Activated naive CD4-positive, alpha-beta T cell treated with Interleukin-2 at 50 U/mL for 16 hours (primary cell): ENCODE measurements at places on chromosomes 3 and 15.
A peak's percentile ranks its signal among the peaks of the same experiment; 100 is the strongest.

GRCh38 chr15:20294651-20295237 is 246.9 kb downstream of the GOLGA6L6 start:
- DNase-seq, result peak; percentile 2

DNA sequence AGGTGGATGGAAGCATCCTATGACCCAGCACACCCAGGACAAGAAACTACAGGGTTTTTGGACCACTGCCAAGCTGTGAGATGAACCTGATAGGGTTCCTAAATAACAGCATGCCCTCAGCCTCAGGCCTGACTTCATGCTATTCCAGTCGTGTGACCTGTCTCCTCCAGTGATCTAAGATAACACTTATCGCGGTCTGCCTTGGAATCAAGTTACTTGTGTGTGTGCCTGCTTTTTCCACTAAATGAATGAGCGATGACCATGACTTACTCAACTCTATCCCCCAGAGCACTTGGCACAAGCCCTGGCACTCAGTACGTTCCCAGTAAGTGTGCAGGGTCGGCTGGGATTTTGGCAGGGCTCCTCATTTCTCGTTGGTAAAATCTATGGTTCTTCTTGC is 172.7 kb upstream of the TP63 start:
- no peak for DNase-seq

GRCh38 chr3:35335703-35336102 is 303.6 kb upstream of the ARPP21 start:
- no peak for DNase-seq

GRCh38 chr3:165855581-165855980 is 18.4 kb upstream of the BCHE start:
- DNase-seq, result no peak

DNA sequence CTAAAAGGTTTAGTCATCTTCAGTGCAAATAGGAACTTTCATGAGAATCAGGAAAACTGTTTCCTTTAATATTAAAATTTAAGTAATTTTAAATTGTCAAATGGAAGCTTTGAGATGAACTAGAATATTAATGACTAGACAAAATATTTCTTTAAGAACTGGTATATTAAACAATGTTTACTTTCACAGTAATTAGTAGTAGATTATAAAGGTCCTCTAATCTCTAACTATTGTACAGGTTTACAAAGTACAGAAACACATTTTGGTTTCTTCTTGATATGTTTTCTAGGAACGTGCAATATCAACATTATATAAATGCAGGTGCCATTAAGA is 138.9 kb downstream of the CLASP2 start:
- no peak for DNase-seq

DNA sequence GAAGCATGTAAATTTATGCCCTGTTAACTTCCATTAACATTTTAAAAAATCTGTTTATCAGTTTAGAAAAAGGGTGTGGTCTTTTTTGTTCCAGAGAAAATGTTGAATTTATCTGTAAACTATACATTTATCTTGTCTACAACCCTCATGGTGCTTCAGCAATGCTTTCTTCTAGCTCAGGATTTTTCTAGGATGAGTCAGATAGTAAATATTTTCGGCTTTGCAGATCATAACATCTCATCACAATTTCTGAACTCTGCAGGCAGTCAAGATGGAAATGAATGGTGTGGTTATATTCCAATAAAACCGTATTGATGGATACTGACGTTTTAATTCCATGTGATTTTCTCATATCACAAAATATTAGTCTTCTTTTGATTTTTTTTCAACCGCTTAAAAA is 70.5 kb upstream of the FOXB1 start:
- DNase-seq, result no peak

- DNase-seq, result no peak
Measured at GRCh38 chr3:122934251-122934650, 93.3 kb downstream of the SEMA5B start.

DNA sequence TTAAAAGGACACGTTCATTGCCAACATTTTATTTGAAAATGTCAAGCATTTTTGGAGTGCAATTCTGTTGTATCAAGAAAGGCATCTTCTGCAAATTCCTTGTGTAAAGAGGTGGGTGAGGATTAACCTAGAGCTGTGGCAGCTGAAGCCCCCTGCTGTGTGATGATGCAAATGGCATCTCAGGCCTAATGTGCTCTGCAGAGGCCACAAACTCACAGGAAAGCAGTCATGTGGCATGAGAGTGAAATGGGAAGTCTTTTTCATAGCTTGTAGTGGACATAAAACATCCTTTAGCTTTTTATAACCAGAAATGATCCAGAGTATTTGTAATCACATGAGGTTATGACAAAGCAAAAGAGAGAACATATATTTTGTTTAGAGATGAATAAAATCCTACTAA is 6.4 kb downstream of the CADM2 start:
- DNase-seq, result no peak

GRCh38 chr15:92377083-92377789 is 16.4 kb upstream of the ST8SIA2 start:
- DNase-seq, result no peak

DNA sequence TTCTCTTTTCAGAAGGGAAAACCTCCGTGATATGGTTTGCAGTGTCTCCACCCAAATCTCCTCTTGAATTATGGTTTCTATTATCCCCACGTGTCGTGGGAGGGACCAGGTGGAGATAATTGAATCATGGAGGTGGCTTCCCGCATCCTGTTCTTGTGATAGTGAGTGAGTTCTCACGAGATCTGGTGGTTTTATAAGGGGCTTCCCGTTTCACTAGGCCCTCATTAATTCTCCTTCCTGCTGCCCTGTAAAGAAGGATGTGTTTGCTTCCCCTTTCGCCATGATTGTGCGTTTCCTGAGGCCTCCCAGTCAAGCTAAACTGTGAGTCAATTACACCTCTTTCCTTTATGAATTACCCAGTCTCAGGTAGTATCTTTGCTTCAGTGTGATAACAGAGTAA is 692.7 kb upstream of the GRM7 start:
- DNase-seq, result no peak

- DNase-seq, result no peak
Measured at GRCh38 chr3:195897853-195898415, 10.4 kb downstream of the TNK2 start.

- no peak for DNase-seq
Measured at GRCh38 chr3:170751899-170752293, 118.1 kb downstream of the RPL22L1 start.

GRCh38 chr3:5205165-5205941 is 17.8 kb downstream of the EDEM1 start:
- DNase-seq, result peak; percentile 50

DNA sequence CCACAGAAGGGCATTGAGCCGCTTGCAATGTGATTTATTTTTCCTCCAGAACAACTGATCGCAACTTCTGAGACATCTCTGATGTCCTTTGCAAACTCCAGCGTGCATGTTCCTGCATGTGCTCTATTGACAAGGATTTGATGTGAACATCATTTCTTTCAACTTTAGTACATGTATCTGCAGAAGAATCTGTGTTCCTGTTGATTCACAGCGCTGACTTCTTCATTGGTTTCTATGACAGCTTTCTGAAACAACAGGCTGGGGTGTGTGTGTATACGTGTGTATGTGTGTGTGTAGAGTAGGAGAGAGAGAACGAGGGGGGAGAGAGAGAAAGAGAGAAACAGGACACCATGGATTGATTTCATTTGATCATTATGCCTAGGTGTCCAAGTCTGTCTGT is 56.7 kb upstream of the CMTM8 start:
- no peak for DNase-seq

DNA sequence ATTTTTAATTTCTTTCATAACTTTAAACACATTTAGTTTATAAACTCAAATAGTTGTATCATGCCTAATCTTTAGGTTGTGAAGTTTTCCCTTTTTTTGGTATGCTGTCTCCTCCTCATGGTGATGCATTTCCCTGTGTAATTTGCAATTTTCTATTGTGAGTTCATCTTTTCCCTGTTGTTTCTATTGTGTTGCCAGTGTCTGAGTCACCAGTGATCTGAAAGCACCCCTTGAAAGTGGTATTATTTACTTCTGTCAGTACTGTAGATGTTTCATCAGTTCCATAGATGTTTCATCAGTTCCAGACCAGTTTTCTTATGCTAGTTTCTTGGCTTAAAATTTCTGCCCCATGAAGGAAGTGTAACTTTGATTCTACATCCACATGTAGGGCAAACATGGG is 80.6 kb downstream of the OXSM start:
- DNase-seq, result no peak

DNA sequence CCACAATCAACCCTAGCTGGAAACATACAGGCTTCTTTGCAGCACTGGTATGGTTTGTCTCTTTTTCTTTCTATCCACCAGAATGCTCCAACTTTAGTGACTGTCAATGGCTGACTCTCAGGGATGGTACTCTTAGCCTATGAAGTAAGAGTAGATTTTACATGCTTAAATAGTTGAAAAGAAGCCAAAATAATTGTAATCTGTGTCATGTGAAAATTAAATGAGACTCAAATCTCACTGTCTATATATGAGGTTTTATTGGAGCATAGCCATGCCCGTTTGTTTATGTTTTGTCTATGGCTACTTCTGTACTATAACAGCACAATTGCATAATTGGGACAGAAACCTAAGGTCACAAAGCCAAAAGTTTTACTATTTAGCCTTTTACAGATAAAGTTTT is 29.1 kb upstream of the PDZRN3 start:
- DNase-seq, result no peak

- DNase-seq, result no peak
Measured at GRCh38 chr15:95795386-95795785, 535.1 kb upstream of the NR2F2 start.

- no peak for DNase-seq
Measured at GRCh38 chr15:79049416-79049815, 41.2 kb downstream of the RASGRF1 start.

DNA sequence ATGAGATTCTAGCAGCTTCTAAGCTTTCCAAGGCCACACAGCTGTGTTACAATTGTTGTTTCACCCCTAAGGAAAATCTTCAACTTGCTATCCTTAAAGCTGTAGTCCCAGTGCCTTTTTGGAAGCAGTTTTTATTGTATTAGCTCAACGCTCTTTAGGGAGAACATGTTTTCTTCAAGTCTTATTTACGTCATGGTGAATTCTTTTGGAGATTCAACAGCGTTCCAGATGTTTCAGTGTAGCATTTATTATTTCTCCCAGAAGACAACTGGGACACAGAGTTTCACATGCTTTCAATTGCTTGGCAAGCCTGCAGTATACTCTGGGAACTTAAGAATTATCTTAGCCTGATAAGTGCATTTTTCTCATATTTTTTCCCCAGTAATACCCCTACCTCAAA is 888.3 kb downstream of the PLOD2 start:
- DNase-seq, result no peak

- no peak for DNase-seq
Measured at GRCh38 chr3:14064910-14065309, 59.8 kb downstream of the CHCHD4 start.

GRCh38 chr3:98185180-98185579 is 18.7 kb downstream of the OR5H15 start:
- DNase-seq, result no peak

- DNase-seq, result no peak
Measured at GRCh38 chr3:124620600-124621063, 109.6 kb upstream of the UMPS start.

DNA sequence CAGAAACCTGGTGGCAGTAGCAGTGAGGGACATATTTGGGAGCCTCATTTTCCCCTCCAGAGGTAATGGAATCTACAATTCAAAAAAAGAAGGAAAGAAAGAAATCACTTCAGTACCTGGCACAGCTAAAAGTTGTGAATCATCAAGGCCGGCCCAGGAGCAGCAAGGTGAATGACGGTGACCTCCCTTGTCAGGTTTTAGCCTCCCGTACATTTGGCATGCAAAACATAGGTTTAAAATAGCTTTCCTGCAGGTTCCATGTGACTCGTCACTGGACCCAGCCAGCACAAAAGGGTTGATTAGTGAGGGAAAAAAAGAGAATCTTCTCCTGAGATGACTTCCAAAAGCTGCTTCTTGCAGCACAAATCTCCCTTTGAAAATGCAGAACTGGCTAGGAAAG is 394.2 kb downstream of the LSAMP start:
- no peak for DNase-seq

GRCh38 chr3:9727743-9728142 is 3.8 kb upstream of the BRPF1 start:
- DNase-seq, result no peak

GRCh38 chr3:2910997-2911396 is 199.2 kb downstream of the IL5RA start:
- DNase-seq, result no peak

DNA sequence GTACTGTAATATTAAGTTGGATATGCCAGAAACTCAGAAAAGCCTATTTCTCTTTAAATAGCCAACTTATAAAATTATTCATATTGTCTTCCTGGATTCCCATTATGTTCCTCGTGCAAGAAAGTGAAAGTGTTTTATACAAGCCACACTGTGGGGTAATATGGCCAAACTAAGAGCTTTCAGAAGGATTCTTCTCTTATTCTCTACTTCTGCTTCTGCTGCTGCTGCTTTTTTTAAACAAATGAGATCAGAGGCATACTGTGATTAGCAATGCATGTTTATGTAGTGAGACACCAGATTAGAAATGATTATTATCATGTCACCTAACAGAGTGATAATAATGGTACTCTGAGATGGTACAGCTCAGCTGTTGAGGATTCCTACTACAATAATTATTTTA is 1026.5 kb upstream of the CFAP20DC start:
- no peak for DNase-seq

- no peak for DNase-seq
Measured at GRCh38 chr3:7241584-7242302, 380.8 kb downstream of the GRM7 start.

DNA sequence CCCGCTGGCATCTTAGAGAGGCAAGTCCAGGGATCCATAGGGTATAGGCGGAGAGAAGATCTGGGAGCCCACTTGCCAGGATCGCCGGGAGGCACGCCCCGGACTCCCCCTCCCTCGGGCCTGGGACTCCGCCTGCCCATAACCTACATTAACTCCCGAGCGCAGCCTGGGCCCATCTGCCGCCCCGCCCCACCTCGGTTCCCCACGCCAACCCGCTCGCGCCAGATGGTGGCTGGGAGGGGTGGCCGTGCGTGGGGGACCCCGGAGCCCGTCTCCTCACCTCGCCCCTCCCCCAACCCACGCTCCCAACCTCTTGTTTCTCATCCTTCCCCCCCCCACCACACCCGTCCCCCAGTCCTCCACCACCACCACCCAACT is 1.7 kb upstream of the DLL4 start:
- no peak for DNase-seq

- no peak for DNase-seq
Measured at GRCh38 chr3:181892848-181893247, 181.1 kb downstream of the SOX2 start.

DNA sequence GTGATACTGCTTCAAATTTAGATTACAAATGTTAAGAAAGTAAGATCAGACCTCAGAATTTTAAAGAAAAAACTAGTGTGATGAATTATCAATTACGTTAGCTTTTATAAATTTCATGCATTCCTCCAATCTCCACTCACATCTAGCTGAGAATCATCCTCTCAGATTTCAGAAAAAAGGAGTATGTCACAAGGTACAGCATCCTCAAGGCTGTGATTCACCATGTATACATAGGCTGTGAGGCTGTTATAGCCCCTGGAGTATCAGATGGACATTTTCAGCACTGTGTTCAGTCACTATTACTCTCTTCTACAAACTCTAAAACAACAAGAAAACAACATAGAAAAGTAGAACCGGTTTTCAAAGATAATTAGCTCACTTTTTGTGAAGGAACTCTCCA is 214.4 kb downstream of the PCCB start:
- DNase-seq, result no peak
